Esophagus squamous epithelium (tissue), 5 donors: ENCODE measurements at places on chromosomes 7 and 10.

- DNase-seq, result no peak
Measured at GRCh38 chr10:22246680-22247391, 29.0 kb upstream of the EBLN1 start.

DNA sequence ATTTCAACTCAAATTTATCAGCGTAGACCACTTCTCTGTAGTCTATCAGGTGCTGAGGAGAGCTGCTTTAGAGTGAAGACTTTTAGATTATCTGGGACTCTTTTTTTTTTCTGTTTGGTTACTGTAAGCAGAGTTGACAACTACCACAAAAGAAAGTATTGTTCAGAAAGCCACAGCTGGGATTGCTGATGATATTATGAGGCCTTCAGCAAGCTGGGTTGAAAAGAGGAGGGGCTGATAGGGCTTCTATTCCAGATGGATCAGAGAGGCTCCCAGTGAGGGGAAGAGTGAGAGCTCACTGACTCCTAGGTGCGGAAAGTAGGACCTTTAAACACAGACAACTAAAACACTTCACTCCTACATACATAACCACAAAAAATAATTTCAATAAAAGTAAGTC, 188.5 kb upstream of the FERD3L start:
- no peak for DNase-seq

- no peak for DNase-seq
Measured at GRCh38 chr10:37760817-37761216, 96.6 kb downstream of the ZNF248 start.

GRCh38 chr10:115963848-115964247, 309.2 kb downstream of the GFRA1 start:
- no peak for DNase-seq

DNA sequence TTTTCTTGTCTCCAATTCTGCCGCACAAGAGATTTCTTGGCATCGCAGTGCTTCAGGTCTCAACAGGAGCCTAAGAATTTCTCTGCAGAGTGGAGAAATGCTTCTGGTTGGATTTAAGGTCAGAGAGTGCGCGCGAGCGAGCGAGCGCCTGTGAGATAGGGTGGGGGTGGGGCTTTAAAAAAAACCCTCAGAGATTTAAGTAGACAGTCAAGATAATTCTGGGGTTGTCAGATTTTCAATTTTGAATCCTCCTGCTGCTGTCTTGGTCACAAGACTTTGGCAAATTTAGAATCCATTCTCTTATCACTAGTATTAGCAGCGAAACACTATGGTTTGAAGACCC, 49.7 kb downstream of the CPEB3 start:
- DNase-seq, result no peak
